ENCODE measurements at places on chromosomes 13 and 19. TPM values are rescaled to one million over a fixed set of nuclear protein-coding genes. Genes with fewer than 3 reads are reported as not detected.

GRCh38 chr13:22107549-22107948, 436.7 kb downstream of the FGF9 start:
- no peaks in the 10 kb centered on the region for H3K4me1 ChIP-seq
- no peak overlapping the region for H3K4me3 ChIP-seq
- peaks cover 10% of the 10 kb centered on the region for H3K36me3 ChIP-seq
- DNase-seq: no peak
- no peak overlapping the region for H3K27ac ChIP-seq

FPR3 gene
- not detected for total RNA-seq

DNA sequence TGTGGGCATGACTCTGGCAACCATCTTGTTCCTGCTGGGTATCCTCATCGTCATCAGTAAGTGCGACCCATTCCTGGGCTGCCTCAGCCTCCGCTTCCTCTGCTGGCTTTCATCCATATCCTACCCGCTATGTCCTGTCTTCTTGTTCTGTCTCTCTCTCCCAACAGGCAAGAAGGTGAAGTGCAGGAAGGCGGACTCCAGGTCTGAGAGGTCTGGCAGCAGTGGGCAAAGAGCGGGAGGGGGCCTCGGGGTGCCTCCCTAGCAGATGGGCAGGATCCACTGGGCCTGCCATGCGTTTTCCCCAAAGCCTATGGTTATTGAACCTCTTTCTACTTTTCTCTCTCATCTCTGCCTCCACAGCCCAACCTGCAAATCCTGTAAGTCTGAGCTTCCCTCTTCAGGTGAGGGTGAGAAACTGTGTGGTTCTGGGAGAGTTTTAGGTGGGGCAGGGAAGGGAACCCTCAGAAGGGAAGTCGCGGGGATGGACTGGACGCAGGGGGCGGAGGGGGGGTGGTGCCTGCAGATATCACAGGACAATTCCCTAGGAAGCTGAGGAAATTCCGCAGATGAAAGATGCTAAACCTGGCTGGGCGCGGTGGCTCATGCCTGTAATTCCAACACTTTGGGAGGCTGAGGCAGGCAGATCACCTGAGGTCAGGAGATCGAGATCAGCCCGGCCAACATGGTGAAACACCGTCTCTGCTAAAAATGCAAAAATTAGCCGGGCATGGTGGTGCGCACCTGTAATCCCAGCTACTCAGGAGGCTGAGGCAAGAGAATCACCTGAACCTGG, 3.1 kb upstream of the FXYD5 start:
- no peak overlapping the region for H3K4me3 ChIP-seq
- peaks cover 9% of the 10 kb centered on the region for H3K36me3 ChIP-seq
- H3K4me1 ChIP-seq: peaks cover 35% of the 10 kb centered on the region
- H3K27me3 ChIP-seq: no peaks in the 10 kb centered on the region

GRCh38 chr13:71695662-71696061, 171.3 kb downstream of the DACH1 start:
- no peaks in the 10 kb centered on the region for H3K36me3 ChIP-seq
- no peak for DNase-seq
- no peak overlapping the region for H3K4me3 ChIP-seq
- H3K4me1 ChIP-seq: no peaks in the 10 kb centered on the region
- H3K27ac ChIP-seq: no peak overlapping the region

DNA sequence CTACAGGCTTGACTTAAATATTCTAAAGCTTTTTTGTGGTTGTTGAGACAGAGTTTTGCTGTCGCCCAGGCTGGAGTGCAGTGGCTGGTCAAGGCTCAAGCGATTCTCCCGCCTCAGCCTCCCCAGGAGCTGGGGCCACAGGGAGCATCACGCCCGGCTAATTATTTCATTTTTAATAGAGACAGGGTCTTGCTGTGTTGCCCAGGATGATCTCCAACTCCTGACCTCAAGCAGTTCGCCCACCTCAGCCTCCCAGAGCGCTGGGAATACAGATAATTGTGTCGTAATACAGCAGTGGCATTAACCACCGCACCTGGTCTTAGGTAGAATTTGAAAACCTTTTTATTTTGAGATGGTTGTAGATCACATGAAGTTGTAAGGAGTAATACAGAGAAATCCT, 1.5 kb upstream of the DCUN1D2 start:
- DNase-seq: no peak
- H3K27ac ChIP-seq: peak overlapping the region; percentile 90
- H3K4me3 ChIP-seq: peak overlapping the region; percentile 98
- peaks cover 22% of the 10 kb centered on the region for H3K36me3 ChIP-seq
- peaks cover 82% of the 10 kb centered on the region for H3K4me1 ChIP-seq

DNA sequence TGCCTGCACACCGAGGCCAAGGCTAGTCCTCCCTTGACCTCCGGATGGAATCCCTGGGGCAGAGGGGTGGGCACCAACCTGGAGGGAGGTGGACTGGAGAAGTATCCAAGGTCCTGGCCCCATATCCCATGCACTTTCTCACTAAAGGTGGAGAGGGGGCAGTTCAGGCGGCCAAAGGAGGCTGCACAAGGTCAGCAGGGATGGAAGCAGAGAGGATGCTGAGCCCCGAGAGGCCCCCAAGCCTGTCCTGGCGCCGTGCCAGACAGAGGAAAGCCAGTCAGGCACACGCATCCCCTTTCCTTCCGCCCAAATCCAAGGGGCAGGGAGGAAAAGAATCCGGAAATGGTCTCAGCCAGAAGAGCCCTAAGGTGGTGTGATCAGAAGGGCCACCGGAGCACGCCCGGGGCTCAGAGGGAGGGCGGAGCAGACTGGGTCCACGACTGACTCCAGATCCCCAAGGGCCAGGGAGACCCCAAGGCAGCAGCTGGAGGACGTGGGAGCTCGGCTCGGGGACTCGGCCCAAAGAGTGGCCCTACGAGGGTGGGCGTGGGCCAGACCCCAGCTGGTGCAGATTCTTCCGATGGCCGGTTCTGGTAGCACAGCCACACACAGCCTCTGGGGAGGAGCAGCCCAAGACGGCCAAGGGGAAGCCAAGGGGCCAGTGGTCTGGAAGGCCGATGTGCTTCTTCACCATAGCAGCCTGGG, 60.0 kb downstream of the MLLT1 start:
- peaks cover 3% of the 10 kb centered on the region for H3K27me3 ChIP-seq
- H3K27ac ChIP-seq: peak overlapping the region; percentile 29
- no peak overlapping the region for H3K4me3 ChIP-seq
- H3K4me1 ChIP-seq: no peaks in the 10 kb centered on the region

DNA sequence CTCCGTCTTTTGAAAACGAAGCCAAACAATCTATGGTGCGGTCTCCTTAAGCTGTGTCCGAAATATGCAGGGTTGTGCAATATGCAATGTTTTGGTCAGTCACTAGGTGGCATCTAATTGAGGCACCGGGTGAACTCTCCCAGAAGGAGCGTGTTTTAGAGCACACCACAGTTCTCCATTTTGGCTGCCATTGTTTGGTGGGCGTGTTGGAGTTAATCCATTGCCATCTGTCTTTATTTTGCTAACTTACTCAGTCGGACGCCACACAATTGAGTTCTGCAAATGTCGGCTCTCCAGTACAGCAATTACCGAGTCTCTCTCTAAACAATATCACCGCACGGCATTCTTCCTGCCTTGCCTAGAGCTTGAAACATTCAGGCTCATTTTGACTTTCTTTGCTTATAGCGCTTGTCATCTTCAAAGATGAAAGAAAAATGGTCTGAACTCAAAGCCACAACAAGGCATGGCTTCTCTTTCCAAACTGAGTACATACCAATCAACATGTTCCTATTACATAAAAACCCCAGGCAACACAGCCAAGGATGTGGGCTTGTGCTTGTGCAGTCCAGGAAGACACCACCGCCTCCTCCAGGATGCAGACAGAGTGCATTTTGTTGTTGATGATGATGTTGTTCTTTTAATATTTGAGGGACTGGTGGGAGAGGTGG, 182.0 kb upstream of the SERP2 start:
- H3K4me1 ChIP-seq: peaks cover 33% of the 10 kb centered on the region
- peak overlapping the region; percentile 75 for H3K4me3 ChIP-seq
- no peaks in the 10 kb centered on the region for H3K36me3 ChIP-seq
- peak; percentile 61 for DNase-seq
- H3K27ac ChIP-seq: no peak overlapping the region
- H3K27me3 ChIP-seq: peaks cover 13% of the 10 kb centered on the region

MBD3L2 gene
- total RNA-seq: not detected

PIN1 gene
- total RNA-seq: 142 TPM

GRCh38 chr19:58317476-58318072, 9.2 kb upstream of the ZSCAN22 start:
- no peak overlapping the region for H3K27ac ChIP-seq
- peaks cover 35% of the 10 kb centered on the region for H3K36me3 ChIP-seq
- peak; percentile 37 for DNase-seq
- H3K4me1 ChIP-seq: no peaks in the 10 kb centered on the region

DNA sequence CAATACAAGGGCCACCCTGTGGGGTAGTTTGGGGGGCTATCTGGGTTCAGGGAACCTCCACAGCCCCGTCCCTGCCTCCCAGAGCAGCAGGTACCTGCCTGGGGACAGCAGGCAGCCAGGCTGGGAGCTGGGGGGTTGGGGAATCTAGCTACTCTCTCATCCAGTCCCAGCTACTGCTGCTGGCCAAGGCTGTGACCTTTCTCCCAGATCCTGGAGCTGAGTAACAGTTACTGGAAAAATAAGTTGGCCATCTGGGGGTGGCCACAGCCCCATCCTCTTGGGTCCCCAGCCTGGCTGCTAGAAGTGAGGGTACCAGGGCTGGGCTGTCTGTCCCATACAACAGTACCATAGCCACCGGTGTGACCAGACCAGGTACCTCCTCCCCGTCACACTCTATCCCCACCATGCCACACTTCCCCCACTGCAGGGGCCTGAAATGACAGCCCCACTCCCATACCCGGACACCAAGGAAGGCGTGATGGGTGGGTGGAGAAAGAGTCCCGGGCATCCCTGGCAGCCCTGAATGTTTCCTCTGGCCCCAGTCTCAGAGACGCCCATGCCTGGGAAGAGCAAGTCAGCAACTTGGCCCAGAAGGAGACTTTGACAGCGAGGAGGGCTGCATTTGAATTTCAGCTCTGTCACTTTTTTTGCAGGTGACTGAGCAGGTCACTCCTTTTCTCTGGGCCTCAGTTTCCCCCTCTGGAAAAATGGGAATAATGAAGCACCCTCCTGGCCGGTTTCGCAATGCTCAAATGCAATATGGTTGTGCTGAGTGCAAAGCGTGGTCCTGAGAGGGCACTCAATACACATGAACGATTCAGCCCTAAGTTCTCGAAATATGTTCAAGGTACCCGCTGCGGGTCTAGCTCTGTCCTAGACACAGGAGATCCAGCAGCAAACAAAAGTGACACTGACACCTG, 30.7 kb upstream of the NFIC start:
- peaks cover 31% of the 10 kb centered on the region for H3K4me1 ChIP-seq
- H3K36me3 ChIP-seq: no peaks in the 10 kb centered on the region
- H3K4me3 ChIP-seq: peak overlapping the region; percentile 53
- peaks cover 3% of the 10 kb centered on the region for H3K27me3 ChIP-seq
- peak overlapping the region; percentile 93 for H3K27ac ChIP-seq

DNA sequence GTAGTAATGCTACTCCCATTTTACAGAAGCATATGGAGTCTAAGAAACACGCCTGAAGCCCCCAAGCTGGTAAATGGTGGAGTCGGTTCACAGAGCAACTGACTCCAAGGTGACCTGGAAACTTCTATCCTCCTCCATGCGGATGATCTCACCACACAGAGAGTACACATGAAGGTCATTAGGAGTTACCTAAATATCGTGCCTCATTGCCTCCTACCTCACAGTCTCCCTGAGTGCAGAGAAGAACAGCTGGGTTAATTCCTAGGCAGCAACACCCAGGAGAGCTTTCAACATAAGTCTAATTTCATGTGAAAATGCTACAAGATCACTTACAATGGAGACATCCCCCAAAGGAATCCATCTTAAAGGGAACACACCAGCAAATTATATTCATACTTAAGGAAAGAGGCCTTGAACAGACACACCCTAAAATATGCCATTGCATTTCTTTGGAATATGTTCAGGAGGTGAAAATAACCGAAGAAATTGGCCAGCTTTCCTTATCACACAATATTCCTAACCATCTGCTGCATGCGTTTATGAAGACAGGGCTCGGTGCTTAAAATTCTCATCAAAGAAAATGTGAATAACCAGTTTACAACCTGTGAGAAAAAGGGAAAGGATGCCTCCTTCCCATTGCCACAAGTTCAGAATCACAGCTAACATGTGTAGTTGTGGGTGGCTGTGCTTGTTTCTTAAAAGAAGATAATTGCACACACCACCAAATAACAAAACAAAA, 203.6 kb upstream of the NBEA start:
- no peaks in the 10 kb centered on the region for H3K36me3 ChIP-seq
- no peak overlapping the region for H3K4me3 ChIP-seq
- H3K27ac ChIP-seq: no peak overlapping the region
- no peaks in the 10 kb centered on the region for H3K4me1 ChIP-seq
- no peak for DNase-seq
- peaks cover 2% of the 10 kb centered on the region for H3K27me3 ChIP-seq

GRCh38 chr13:68056816-68057710, 826.9 kb upstream of the PCDH9 start:
- H3K4me3 ChIP-seq: no peak overlapping the region
- DNase-seq: no peak
- no peaks in the 10 kb centered on the region for H3K4me1 ChIP-seq
- H3K36me3 ChIP-seq: no peaks in the 10 kb centered on the region
